ENCODE measurements at places on chromosomes 6 and 20. TPM values are rescaled to one million over a fixed set of nuclear protein-coding genes. Genes with fewer than 3 reads are reported as not detected.

PLEKHG1 gene
- total RNA-seq, result 27.8 TPM

OXT gene
- total RNA-seq, result 0.55 TPM

RAD21L1 gene
- total RNA-seq, result not detected

DNA sequence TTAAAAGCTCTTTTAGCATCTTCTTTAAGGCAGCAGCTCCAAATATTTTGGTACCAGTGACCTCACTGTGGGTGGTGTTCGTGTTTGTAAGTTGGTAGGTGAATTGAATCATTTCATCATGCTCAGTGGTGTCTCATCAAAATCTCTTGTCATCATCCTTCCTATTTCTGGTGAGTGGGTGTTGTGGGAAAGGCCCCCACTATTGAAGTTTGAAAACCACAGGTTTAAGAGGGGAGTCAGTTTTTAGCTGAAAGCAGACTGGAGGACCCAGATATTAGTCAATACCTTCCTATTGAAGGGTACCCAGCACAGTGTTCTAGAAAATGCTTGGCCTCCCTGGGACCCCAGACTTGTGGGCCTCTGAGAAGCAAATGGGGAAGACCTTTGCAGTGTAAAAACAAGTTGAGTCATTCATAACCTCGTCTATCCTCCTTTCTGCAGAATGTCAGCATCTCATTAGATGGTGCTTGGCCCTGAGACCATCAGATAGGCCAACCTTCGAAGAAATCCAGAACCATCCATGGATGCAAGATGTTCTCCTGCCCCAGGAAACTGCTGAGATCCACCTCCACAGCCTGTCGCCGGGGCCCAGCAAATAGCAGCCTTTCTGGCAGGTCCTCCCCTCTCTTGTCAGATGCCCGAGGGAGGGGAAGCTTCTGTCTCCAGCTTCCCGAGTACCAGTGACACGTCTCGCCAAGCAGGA lies 3.7 kb downstream of the PIM1 start:
- H3K27me3 ChIP-seq, result no peaks in the 10 kb centered on the region
- peak overlapping the region; percentile 97 for H3K27ac ChIP-seq
- peaks cover 52% of the 10 kb centered on the region for H3K36me3 ChIP-seq
- no peak overlapping the region for H3K4me3 ChIP-seq
- H3K4me1 ChIP-seq, result peaks cover 69% of the 10 kb centered on the region
- DNase-seq, result no peak

GINS1 gene
- 6.4 TPM for total RNA-seq

DNA sequence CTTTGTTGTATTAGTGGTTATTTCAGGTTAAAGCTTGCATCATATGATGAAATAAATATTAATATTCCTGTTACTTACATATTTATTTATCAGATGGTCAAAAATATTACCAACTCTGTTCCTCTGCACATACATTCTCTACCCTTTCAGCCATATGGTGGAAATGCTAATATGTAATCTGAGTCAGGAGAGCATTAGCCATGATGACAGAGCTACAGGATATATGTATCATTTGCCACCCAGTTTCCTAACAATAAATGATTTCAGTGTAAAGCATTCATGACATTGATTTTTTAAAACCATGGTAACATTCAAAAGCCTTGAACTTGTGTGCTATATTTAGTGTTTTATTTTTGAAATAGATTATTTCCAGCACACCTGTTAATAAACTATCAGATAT lies 16.6 kb downstream of the POPDC3 start:
- H3K27ac ChIP-seq, result no peak overlapping the region
- DNase-seq, result no peak
- H3K27me3 ChIP-seq, result no peaks in the 10 kb centered on the region
- no peaks in the 10 kb centered on the region for H3K36me3 ChIP-seq
- H3K4me3 ChIP-seq, result no peak overlapping the region

DNA sequence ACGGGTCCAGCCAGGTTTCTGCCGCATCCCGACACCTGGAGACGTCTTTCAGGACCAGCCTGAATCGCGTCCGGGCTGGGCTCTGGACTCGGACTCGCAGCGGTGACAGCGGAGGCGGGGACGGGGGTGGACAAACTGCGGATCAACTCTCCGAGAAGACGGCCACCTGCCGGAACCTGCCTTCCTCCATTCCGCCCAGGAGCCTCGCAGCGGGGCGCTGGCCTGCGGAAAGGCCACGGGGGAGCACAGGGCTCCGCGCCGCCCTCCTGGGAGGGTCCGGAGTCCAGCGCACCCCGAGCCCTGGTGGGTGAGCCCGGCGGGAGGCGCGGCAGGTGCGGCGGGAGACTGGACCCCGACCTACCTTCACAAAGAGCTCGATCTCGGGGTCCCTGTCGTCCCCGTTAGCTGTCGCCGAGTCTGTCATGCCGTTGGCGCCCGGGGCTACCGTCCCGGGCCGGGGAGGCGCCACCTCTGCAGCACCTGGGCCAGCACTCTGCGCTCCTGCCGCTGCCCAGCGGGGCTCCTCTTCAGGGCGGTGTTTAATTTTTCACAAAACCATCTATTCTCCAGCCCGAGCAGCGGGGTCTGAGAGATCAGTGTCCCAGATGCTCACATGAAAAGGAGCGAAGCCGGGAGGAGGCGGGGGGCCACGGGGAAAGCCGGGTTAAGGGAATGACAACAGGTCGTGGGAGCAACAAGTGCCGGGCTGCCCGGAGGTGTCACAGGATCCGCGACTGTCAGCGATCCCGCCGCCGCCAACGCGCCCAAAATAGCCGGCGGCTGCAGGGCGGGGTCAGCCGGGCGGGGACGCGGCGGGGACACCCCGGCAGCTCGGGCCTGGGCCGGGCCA lies at the start of gene CLIC5:
CLIC5 (minus strand) TSS at position 742 of the 850 bp plus-strand sequence; CDS start at position 424, 318 bp downstream.
- H3K4me3 ChIP-seq, result peak within 1 kb of the TSS; percentile 51
- peaks cover 23% of the 10 kb centered on the region for H3K27me3 ChIP-seq
- peak within 1 kb of the TSS; percentile 80 for H3K27ac ChIP-seq
- peaks cover 27% of the 10 kb centered on the region for H3K4me1 ChIP-seq
- DNase-seq, result no peak

- no peaks in the 10 kb centered on the region for H3K36me3 ChIP-seq
- peaks cover 31% of the 10 kb centered on the region for H3K27me3 ChIP-seq
- H3K4me3 ChIP-seq, result no peak overlapping the region
- no peak for DNase-seq
- no peak overlapping the region for H3K27ac ChIP-seq
Observed at GRCh38 chr20:61169874-61170273, 82.2 kb upstream of the CDH4 start.
